Stimulated activated CD4-positive, alpha-beta T cell treated with anti-CD3 and anti-CD28 coated beads, Interleukin-12 subunit alpha, Interleukin-12 subunit beta, amount 100 ng/mL, for 48 hours (primary cell): ENCODE measurements at places on chromosomes 7 and 10.

DNA sequence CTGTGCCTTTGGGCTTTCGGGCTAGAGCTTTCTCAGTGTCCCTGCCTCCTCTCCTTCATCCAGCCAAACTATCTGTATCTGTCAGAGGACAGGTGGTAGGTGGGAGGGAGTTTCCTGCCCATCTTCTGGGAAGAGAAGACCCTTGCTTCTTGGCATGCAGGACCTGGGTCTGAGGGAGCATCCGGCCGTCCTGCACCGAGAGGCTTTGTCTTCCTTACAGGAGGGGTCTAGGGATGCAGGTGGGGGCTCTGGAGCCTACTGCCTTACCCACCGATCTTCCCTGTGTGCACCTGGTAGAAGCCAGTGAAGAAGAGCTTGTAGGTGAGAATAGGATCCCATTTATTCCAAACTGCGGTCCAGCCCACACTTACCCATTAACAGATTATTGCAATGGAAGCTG, 5.8 kb upstream of the KLF6 start:
- no peak for DNase-seq

DNA sequence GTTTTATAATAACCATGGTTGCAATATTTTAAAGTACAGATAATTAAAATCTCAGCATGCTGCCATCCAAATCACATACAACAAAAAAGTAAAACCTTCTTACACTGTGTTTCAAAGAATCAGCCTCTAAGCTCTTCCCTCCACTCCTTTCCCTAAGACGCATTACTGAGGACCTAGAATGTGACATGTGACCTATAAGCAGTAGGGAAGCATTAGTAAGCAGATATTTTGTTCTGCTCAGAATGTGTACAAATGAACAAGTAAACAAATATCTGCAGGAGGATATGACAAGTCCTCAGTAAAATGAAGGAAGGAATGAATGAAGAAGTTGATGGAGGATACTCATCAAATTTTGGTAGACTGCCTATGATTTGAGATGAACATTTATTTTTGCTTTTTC, 49.1 kb downstream of the RAB11FIP2 start:
- DNase-seq = no peak

- no peak for DNase-seq
Observed at GRCh38 chr10:29227201-29227600, 61.7 kb upstream of the LYZL1 start.

DNA sequence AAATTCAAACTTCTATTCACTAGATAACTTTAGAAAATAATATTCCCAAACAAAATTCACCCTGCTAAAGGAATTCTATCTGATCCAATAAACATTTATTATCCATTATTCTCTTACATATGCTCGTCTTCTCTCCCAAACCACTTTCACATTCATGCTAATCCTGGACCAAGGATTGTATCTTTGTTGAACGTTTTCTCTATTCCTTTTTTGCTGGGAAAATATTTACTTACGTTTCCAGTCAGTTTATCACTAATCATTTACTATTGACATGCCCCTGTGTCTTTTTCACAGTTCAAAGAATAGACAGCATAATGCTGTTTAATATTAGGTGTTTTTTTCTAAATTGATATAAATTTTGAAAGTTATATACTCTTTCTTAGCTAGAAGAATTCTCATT, 3.2 kb downstream of the TEX47 start:
- DNase-seq = no peak

DNA sequence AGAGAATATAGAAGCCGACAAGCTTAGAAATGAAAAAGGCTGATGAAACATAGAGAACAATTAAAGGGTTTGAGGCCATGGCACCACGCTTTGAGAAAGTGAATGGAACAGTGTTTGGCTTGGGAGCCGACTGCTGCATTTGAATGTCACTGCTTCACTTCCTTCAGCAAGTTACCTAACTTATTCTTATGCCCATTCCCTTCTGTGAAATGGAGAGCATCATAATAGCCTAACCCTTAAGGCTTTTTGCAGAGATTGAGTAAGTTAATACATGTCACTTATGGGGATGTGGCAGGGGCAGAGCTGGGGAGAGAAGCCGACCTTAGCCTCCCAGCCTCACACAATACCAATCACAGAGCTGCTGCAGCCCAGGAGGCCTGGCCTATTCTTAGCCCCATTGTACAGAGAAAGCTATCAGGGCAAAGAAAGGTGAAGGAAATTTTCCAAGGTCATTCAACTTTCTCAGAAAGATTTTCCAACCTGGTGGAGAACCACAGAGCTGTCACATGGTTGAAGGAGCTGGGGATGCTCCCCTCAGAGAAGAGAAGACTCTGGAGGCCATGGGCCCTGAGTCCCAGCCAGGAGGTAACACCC, 186.0 kb upstream of the GDF10 start:
- no peak for DNase-seq

DNA sequence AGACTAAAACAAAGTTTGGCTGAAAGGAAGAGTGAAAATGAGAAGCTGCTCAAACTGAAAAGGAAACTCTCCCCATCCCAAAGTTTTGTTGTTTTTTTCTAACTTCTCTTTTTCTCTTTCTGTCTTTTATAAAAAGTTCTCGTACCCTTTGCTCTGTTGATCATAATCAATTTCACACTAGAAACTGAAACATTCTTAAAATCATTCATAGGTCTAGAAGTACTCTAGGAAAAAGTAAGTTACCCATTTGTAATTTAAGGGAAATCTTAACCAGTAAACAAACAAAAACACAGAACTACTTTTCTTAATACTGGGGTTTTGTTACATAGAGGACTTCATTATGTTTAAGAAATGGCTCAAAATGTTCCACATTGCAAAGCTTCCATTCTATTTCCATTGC, 339.8 kb downstream of the SEMA3D start:
- DNase-seq = no peak

DNA sequence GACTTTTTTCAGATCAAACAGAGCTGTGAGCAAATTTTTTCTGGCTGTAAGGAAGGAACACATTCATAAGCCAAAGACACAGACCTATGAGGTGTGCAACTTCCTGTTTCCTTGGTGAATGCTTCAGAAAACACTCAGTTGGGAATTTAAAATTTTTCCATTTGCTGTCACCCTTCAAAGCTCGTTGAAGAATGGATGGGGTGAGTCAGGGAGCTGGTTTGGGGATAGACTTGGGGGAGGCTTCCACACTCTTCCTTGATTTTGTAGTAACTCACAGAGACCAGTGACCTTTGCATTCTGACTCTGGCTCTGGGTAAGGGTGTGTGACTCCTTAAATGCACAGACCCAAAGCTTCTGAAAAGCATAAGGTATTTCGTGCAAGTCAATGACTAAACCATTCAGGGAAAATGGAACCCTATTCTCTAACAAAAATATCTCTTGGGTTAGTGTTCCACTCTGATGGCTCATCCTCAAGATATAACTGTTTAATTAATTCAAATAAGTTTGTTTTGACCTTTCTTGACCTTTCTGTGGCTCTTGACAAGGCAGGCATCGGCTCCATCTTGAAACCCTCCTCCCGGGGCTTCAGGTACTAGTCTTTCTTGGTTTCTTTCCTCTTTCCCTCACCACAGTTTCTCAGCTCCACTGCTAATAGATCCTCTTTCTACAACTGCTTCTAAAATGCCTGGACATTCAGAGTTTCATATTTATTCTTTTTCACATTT, 227.8 kb upstream of the INHBA start:
- DNase-seq = no peak

DNA sequence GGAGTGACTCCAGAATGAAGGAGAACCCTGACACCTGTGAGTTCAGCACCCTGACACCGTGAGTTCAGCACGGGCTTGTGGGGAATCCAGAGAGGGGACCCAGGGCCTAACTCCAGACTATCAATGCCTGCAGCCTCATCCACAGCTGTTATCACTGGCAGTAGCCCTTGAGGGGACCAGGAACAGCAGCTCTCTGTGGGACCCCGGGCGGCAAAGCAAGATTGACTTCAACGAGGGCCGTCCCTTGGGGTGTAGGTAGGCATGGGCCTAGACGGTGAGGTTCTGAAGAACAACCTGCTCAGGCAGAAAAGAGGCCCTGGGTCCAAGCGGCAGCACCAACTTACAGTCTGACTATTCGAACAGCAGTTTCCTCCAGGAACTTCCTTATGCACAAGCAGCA, 8.9 kb downstream of the GRID1 start:
- no peak for DNase-seq

DNA sequence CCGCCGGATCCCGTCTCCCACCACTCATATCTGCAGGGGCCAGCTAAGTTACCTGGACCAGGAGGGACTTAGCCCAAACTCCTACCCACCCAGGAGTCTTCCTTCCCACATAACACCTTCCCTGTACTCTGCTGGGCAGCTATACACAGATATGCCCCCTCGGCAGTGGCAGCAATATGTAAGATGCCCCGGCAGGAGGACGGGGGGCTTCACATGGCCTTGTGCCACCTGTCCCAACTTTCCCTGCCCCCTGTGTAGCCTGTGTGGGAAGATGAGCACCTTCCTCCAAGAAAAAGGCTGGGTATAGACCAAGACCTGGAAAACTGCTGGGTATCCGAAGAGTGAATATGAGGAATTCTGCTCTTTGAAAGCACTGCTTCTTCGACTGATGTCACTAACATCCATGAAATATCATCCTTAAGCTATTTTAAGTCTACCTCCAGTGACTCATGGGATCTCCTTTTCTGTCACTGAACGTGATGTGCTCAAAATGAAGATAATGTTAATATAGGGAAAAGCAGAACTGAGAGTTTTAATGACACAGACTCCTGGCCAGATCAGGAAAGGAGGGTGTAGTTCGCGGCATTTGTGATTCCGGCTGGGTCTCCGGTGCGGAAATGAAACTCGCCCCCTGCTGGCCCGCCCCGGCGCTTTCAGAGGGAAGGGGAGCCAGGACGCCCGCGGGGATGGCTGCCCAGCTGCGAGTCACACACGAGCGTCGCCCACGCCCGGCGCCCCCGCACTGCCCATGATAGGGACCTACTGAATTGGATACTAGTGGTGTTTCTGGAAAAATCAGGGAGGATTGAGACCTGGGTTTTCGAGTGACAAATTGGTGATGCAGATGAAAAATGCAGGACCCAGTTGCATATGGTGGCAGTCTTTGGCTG, 256.9 kb upstream of the NFE2L3 start:
- DNase-seq = peak; percentile 53

DNA sequence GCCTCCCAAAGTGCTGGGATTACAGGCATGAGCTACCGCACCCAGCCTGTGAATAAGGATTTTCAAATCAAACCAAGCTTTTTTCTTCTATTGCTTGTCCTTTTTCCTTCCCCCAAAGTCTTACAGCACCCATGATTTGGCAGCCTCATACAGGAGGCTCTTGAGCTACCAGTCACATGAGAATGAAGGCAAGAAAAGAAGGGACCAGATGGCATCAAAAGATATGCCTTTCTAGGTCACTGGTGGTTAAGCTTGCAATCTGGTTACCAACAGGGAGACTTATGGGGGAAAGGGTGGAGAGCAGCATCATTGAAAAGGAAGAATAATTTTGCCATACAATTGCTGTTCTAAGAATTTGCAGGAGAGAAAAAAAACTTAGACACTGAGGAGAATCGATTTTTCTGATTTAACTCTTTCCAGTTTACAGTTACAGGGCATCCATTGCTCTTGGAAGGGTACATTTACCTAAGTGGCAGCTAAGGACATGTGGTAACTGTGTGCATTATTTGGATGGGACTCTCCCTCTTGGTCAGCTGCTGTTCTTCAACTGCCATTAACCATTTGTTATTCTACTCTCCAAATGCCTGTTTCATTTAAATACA, 29.5 kb downstream of the SMNDC1 start:
- DNase-seq = no peak

GRCh38 chr7:47413526-47414341, 168.2 kb downstream of the TNS3 start:
- no peak for DNase-seq
